ENCODE measurements at places on chromosomes 6 and 20.

- DNase-seq, result no peak
These were observed 1043.2 kb upstream of the ADGRB3 start for GRCh38 chr6:67591910-67592309.

GRCh38 chr6:115668211-115668610, 392.5 kb downstream of the FRK start:
- no peak for DNase-seq

- no peak for DNase-seq
These were observed 182.4 kb upstream of the MCHR2 start for GRCh38 chr6:100176311-100176950.

DNA sequence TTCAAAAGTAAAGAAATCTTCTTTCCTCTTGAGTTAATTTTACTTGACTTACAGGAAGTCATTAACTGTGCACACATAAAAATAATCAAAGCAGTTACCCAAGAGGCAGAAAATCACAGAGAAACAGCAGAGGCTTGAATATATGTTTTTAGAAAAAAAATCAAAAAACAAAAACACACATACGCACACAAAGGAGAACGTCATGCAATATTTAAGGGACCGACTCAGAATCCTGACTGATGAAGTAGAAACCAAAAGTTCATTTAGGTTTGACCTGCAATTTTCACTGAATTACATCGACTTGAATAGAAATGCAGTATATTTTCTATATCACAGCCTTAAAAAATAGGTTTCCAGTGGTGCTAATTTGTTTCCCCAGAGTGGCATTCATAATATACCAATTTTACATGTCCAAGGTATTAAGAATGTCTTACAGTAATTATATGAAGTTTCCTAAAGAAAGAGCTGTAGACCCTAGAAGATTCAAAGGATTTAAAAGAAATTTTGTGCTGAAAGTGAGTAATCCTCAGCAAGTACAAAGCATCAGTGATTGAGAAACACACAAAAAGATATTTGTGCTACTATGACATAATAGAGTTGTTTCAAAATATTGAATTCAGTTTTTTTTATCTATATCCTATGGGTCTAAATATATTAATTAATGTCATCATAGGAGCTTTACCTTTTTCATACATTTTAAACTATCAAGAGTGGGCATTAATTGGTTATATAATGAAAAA, 358.5 kb upstream of the RUNX2 start:
- DNase-seq, result no peak

- DNase-seq, result no peak
These were observed 54.2 kb downstream of the DACT2 start for GRCh38 chr6:168265394-168265793.

DNA sequence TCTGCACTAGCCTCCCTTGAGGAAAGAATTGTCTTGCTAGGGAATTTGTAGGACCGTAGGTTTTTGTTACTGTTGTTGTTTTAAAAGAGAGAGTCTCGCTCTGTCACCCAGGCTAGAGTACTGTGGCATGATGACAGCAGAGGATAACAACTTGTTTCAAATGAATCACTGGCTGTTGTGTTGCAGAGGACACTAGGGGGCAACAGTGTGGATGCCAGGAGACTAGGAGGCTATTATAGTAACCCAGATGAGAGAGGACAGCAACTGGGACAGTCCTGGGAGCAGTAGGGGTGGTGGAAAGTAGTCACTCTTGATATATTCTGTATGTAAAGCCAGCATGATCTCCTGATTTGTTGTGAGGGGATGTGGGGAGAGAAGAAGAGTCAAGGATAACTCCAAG, 41.8 kb upstream of the LAMA4 start:
- DNase-seq, result no peak

- no peak for DNase-seq
These were observed 445 bp downstream of the RAB32 start for GRCh38 chr6:146543940-146544615.

- DNase-seq, result no peak
These were observed 45.4 kb upstream of the ID1 start for GRCh38 chr20:31559704-31560093.

- no peak for DNase-seq
These were observed 1034.4 kb downstream of the EYS start for GRCh38 chr6:64672651-64673050.

GRCh38 chr20:44345147-44345546, 8.3 kb downstream of the R3HDML start:
- no peak for DNase-seq

GRCh38 chr6:132161283-132161682, 210.1 kb upstream of the CCN2 start:
- DNase-seq, result no peak

GRCh38 chr6:26311385-26312095, 53.5 kb upstream of the BTN3A2 start:
- DNase-seq, result no peak

DNA sequence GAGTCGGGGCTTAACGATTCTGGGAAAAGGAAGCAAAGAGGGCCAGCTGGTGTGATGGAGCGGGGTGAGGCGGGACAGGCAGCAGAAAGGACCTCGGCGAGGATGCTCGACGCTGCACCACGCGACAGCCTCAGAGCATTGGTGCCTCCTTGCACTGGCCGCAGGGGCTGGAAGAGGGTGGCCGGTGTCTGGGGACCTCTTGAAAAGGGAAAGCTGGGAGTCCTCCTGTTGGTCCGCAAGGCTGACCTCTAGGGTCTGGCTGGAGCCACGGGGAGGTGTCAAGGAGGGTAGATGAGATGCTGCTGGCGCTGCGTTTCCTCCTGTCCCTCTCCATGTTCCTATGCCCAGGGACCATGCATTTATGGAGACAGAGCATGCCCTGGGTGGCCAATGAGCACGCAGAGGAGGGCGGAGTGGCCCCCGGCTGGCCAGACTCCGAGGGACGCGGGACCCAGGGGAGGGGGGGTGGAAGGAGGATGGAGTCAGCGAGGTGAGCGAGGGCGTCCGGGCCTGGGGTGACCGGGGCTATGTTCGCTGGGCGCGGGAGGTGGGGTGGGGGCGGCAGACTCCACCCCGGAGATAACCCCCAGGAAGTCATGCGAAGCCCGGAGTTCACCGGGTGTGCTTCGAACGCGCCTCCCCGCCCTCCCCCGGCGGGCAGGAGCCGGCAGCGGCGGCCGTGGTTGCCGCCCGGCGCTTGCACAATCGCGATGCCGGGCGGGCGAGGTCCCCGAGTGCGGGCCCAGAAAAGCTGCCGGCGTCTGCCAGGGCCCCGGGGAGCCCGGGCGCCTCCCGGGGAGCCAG, at the start of gene CYP24A1:
Gene CYP24A1, minus strand, starts transcription at position 334 of the 804 bp plus-strand sequence. CDS start 407 bp downstream, outside the sequence.
- no peak for DNase-seq

DNA sequence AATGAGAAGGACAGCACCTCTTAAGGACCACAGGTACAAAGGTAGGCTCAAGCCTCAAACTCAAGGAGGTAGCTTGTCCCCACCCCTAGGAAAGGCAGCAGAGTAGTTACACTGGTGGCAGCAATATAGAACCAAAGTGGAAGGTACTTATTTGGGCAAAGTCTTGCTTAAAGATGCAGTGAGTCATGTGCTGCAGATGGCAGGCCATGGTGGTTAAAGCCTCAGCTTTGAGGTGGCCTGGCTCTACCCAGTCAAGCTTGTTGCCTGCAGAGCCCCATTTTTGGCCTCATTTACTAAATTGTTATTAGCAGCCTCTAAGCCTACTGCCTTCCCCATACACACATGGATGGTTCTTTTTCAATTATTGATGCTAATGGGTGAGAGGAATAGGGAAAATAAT, 146.0 kb downstream of the ELOVL4 start:
- no peak for DNase-seq

DNA sequence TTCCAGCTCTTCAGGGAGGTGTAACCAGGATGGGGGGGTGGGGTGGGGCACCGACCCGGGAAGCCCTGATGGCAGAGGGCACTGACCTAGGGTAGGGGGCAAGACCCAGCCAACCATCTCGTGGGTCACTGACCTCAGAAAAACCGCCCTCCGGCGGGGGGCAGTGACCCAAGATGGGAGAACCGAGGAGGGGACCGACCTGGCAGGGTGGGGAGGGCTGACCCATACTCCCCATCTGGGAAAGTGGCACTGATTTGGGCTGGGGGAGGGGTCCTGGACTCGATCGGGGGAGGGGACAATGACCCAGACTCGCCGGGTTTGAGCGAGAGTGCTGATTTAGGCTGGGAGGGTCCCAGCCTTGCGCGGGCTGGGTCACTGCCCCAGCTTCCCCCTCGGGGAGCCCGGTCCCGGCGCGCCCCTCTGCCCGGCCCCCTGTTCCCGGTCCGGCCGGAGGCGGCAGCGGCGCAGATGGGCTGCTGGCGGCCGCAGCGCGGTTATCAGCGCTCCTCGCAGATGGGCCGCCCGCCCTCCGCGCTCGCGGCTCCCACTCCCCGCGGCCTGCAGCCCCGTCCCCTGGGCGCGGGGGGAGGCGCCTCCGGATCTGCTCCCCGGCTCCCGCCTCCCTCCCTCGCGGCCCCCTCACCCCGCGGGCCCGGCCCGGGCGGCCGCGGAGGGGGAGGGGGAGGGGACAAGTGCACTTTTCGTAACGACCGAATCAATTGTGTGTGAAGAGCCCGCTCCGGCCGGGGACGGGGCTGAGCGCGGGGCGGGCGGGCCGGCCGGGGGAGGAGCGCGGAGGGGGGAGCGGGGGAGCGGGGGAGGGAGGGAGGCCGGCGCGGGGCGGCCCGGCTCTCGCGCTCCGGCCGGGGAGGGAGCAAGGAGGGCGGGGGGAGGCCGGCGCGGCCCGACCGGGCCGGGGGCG, 2.2 kb downstream of the NOL4L start:
- DNase-seq, result no peak

DNA sequence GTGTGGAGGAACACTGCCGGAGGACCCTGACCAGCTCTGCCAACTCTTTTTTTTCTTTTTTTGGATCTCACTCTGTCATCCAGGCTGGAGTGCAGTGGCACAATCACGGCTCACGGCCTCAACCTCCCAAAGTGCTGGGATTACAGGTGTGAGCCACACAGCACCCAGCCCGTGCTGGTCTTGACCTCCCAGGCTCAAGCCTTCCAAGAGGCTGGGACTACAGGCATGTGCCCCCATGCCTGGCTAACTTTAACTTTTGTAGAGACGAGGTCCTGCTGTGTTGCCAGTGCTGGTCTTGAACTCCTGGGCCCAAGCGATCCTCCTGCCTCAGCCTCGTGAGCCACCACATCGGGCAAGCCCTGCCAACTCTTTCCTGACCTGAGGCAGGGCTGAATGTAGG, 11.2 kb downstream of the GCNT2 start:
- DNase-seq, result no peak

All from NCI-H2107 (cell line).